B cell (primary cell): ENCODE measurements at places on chromosomes 5 and 9.

DNA sequence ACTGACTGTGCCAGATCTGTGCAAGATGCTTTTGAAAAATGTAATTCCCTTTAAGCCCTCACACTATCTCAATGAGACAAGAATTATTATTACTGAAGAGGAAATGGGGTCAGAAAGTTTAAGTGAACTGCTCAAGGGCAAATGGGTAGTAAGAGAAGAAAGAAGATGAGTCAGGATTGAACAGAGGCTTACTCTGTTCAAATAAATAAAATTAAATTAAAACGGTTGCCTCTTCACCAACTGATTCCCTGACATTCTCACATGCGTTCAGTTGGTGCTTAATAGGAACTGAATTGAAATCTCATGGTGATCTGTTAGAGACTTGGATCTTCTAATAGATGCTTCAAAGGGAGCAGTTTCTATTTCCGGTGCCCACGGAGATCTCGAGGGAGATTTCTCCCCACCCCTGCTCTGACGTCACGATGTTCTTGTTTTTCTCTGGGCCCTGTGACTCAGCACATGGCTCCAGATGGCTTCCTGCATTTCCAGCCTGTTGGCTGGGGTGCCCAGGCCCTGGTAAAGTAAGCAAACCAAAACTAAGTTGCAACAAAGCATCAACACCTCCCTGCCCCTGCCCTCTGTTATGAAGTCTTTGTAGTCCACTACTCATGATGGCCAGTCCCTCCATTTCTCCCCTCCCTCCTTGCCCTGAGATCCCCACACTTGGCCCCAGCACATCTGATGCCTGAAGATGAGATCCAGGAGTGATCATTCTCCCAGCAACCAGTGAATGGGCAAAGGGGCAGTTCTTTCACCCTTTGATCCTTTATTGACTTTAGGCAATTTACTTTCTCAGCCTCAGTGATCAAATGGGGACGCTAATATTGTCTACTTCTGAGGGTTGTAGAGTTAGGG lies 106.1 kb upstream of the CPEB4 start:
- DNase-seq: peak; percentile 89

GRCh38 chr5:31537851-31538250 lies 5.8 kb downstream of the C5orf22 start:
- no peak for DNase-seq

DNA sequence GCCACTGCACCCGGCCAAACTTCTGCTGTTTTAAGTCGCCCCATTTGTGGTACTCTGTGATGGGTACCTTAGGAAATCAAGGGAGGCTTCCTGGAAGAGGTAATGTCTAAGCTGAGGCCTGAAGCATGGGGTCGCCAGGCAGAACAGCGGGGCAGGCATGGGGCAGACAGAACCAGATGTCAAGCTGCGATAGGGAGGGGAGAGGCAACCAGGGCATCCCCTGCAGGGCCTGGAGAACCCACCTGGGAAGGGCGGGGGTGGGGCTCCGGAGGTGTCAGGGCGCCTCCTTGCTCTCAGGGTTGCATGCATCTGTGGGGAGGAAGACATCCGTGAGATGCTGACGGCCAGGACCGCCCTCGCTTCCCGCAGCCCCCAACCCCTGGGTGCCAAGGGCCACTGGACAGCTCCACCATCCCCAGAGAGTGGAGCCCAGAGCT lies 2.8 kb downstream of the LCN15 start:
- DNase-seq: no peak

DNA sequence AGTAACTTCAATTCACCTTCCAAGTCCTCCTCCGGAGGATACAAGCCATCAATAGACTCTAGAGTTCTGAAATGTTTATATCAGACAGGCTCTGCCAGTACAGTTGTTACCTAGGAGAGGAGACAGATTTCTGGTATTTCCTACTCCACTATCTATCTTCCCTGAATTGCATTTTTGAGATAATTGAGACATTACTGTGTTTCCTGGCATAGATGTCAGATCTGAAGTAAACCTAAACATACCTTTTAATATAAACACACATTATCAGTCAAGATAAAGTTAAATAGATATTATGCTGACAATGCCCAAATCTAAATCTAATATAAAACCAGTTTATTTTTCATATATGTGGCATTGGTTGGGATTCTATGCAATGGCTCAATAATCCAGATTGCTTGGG lies 8.2 kb upstream of the TYRP1 start:
- no peak for DNase-seq

- DNase-seq: peak; percentile 76
Measured at GRCh38 chr9:81729135-81729534, 39.8 kb upstream of the TLE1 start.

GRCh38 chr5:85077581-85077980 lies 692.9 kb upstream of the EDIL3 start:
- DNase-seq: no peak

- DNase-seq: no peak
Measured at GRCh38 chr9:78856144-78856543, 559.2 kb downstream of the PSAT1 start.

GRCh38 chr9:35743452-35743851 lies 5.6 kb downstream of the GBA2 start:
- no peak for DNase-seq

DNA sequence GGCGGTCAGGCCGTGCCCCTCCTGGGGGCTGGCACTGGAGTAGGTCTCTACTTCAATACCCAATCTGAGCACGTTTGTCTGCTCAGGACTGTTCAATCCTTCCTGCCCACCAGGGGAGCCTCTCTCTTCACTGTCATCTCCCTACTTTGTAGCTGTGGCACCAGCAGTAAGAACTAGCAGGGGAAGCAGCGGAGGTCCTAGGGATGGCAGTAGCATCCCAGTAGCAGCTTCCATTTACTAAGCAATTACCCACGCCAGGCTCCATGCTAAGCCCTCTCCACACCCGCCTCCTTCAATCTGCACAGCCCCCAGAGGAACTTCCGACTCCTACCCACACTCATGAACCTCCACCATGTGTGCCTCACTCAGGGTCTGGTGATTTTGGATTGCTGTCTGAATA lies 31.7 kb downstream of the FSTL4 start:
- DNase-seq: no peak
